NCI-H446 treated with DMSO at 0.1 percent for 48 hours (cell line): ENCODE measurements at places on chromosomes 2 and 18.

DNA sequence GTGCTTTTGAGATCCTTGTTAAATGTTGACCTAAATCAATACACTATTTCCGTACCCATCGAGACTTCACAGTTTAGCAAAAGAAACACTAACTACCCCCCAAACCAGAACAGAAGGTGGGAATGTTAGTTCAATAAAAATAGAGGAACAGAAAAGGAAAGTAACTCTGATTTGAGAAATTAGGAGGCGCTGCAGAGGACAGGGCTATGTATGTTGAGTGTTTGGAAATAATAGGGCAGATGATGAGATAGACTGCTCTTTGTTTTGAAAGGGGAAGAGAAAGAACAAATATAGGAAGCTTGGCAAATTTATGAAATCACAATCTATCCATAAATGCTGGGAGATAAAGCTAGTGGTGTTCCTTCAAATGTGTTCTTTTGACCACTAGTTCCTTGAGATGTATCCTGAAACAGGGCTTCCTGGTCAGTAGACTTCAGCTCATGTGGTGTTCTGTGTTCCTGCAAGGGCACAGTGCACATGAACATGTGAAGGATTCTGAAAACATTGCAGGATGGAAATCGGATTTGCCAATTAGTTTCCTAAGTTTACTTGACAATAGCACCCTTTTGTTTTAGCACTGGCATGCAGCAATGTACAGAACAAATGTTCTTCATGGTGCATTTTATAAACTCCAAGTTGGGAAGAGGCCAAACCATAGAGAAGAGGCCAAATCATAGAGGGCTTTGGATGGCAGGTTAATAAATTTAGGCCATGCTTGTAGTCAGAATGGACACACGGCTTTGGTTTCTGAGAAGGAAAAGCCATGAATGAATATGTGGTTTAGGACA is 39.8 kb downstream of the RHBDD1 start:
- no peak for DNase-seq

DNA sequence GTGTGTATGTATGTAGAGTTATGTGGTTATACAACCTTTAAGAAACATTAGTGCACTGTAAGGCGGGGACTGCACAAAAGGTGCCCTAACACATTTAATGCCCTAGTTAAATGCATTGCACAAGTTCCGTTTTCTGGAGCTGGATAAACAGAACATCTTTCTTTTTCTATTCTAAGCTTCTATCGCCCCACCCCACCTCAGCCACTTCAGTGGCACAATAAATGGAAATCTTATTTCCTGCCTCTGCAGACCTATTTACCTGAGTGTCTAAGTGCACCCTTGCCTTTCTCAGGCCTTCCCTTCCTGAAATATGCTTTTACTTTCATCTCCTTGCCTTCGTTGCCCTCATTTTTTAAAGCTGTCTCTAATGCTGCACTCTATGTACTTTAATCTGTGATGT is 123.5 kb downstream of the TANC1 start:
- no peak for DNase-seq

- peak; percentile 10 for DNase-seq
Observed at GRCh38 chr2:103008586-103008985, 246.8 kb downstream of the TMEM182 start.

DNA sequence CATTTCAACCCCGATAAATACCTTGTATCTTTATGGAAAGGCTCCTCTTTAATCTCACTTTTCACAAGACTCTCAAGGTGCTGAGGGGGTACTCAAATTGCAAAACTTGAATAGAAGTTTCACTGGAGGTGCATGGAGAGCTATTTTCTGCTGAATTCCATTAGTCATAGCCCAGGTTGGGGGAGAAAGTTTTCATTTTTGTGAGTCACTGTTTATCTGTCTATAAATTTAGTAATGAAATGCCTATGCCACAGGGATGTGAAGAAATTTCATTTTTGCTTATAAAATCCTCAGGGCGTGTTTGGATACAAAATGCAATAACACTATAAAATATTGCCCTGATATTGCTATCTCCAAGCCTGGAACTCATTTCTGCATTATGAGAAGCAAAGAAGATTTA is 346.3 kb downstream of the LRATD1 start:
- no peak for DNase-seq

GRCh38 chr2:162155093-162155492 is 3.0 kb upstream of the GCG start:
- no peak for DNase-seq

- no peak for DNase-seq
Observed at GRCh38 chr2:104744537-104744936, 109.4 kb upstream of the POU3F3 start.

DNA sequence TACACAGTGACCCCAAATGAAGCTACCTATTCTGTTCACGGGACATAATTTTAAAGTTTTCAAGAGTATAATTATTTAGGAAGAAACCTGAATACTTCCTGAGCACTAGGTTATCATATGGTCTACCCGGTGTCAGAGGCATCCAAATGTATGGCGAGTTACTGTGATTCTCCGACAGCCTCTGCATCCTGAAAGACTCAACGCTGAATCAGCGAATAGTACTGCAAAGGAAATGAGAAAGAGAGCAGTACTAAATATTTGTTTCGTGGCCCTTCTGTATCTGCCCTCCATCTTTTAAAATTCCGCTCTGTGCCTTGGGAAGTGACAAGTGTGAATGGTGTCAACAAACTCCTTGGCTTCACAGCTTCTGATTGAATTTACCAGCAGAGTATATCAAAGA is 358.0 kb upstream of the ZEB2 start:
- DNase-seq, result no peak

DNA sequence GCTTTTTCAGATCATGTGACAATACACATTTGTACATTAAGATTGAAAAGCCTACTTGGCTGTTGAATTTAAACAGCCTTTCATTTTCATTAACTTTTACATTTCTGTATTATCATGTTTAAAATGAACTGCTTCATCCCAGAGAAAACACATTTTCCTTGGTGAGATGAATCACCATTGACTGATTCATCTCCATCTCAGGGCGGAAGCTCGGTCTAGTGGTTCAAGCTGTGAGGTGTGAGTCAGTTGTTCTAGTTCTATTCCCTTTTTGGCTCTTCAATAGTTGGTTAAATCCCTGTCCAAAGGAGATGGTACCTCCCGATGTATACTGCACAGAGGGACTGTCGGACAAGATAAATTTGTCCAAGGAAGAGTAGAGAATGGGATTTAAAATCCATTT is 189.7 kb downstream of the ADCYAP1 start:
- DNase-seq, result no peak

GRCh38 chr2:236250909-236251579 is 13.2 kb downstream of the ASB18 start:
- no peak for DNase-seq

DNA sequence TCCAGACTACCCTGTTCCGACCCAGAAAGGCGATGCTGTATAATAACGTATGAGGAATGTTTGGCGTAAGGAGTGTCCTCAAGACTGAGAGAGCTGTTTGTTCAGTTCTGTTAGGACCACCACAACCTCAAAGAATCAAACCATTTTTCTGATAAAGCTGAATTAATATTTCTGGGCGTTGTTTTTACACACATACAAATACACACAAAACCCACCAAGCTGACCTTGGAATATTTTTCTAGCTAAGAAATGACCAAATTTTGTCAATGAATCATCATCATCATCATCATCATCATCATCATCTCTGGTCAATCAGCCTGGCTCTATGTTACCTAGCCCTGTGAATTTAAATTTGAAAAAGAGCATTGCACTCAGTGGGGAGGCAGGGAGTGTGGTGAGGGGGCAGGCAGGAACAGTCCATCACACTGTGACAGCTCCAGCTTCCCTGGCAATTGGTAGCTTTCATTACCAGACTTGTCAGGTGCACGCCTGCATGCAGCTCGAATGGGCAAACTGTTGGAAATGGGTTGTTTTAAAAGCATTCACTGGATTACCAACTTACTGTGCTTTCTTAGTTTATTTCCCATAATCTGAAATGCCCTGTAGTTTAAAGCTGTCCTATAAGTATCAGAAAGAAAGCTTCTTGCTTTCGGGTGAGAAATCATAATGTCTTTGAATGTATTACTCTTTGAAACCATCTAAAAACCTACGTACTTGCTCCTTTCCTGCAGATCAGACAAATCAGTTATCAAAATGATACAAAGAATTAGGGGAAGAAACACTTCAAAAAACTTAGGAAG is 6.9 kb upstream of the POU3F3 start:
- DNase-seq, result no peak

- no peak for DNase-seq
Observed at GRCh38 chr2:233462826-233463470, 103.6 kb downstream of the USP40 start.

DNA sequence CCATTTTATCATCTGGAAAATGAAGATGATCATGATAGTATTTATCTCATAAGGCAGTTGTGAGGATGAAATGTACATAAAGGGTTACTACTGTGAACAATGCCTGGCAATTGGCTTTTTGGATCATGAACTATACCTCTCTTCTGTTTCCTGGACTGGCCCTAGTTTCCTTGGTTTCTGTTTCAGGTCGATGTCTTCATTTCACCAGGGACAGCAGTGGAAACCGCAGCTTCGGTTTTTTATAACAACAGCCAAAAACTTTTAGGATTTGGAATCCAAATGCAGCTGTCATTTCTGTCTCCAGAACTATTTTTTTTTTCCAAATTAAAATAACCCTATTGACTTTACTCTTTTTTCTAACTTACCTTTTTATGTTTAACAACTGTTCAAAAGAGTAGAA is 425.1 kb downstream of the RND3 start:
- no peak for DNase-seq

- DNase-seq, result no peak
Observed at GRCh38 chr2:195461010-195461409, 196.0 kb upstream of the SLC39A10 start.

- no peak for DNase-seq
Observed at GRCh38 chr2:163757814-163758213, 22.0 kb upstream of the FIGN start.

GRCh38 chr2:223954401-223954800 is 2.9 kb upstream of the MRPL44 start:
- DNase-seq, result no peak

DNA sequence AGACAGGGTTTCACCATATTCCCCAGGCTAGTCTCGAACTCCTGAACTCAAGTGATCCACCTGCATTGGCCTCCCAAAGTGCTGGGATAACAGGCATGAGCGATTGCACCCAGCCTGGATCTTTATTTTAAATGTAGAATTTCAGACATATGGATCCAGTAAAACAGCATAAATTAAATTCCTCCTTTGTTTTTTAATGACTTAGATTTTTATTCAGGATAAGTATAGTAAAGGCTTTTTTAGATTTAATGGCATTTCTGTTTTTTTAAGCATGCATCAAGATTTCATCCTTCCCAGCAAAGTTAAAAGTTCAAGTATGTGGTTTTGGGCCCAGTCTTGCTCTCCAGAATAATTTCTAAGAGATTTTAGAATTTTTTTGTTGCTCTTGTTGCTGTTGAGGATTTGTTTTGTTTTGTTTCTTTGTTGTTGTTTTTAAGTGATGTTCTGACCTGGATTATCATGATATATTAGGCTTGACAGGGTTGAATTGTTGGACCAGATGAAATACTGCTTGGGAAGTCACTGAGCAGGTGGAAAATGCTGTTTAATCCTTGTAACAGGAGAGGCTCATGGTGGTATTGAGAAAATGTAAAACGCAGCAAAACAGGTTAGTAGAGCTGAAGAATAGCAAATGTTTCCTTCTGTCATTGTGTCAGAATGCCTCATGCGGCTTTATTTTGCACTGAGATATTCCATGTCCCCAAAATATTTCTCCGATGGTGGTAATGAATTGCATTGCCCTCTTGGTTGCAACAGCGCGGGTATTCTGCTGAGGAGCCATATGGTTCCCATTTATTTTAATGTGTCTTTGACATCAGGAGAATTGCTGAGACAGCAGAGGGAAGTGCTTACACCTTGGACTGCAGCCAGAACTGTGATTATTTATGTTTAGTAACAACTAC is 147.9 kb downstream of the GALNT3 start:
- peak; percentile 89 for DNase-seq

DNA sequence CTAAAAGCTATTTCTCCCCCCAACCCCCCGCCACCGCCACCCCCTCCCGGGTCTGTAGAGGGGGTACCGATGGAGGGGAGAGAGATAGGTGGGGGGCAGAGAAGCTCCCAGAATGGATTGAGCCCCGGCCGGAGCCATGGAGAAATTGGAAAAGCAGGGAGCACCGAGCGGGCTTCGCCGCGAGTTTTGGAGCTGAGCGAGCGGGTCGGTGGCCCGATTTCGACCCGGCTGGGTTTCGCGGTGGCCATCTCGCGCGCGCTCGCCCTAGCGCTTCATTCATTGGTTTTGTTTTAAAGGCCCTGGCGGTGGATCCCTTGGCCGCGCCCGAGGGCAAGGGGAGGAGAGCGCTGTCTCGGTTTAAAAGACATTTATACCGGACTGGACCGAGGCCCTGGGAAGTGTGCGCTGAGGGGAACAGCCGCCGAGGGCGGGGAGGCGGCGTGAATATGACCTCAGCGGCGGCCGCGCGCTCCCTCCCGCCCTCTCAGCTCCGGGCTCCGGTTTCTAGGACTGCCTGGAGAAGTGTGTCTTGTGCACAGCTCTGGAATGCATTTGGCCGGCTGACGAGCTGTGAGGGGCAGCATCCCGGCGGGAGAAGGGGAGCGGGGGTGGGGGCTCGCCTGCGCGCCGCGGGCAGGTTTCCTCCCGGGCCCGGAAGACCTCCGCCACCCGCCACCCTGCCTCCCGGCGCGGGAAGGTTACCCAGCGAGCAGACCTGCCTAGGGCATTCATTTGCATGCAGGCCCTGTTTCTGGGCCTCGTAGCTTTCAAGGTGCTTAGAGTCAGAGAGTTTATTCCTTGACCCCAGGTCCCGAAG is 1.7 kb upstream of the SMAD7 start:
- DNase-seq, result no peak

- no peak for DNase-seq
Observed at GRCh38 chr2:25491966-25492532, 150.3 kb upstream of the DNMT3A start.
